ENCODE measurements at places on chromosomes 7 and 10.

DNA sequence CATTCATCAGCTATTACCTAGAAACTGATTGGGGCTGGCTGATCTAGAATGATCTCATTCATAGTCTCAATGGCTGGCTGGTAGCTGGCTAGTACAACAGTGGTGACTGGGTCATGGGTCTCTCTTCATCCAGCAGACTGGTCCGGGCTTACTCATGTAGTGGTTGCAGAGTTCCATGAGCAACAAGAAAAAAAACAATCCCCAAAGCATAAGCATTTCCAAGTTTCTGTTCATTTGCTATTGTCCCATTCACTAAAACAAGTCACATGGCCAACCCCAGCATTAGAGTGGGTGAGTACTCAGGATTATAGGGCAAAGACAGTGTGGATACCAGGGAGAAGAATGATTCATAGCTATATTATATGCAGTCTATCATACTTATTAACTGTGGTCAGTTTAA, 85.2 kb upstream of the SEMA3C start:
- no peak for DNase-seq

DNA sequence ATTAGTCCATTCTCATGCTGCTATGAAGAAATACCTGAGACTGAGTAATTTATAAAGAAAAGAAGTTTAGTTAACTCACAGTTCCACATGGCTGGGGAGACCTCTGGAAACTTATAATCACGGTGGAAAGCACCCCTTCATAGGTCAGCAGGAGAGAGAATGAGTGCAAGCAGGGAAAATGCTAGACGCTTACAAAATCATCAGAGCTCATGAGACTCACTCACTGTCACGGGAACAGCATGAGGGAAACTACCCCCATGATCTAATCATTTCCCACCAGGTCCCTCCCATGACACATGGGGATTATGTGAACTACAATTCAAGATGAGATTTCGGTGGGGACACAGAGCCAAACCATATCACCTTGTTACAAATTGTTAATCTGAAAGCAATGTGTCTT, 15.8 kb downstream of the TAS2R39 start:
- DNase-seq = no peak

DNA sequence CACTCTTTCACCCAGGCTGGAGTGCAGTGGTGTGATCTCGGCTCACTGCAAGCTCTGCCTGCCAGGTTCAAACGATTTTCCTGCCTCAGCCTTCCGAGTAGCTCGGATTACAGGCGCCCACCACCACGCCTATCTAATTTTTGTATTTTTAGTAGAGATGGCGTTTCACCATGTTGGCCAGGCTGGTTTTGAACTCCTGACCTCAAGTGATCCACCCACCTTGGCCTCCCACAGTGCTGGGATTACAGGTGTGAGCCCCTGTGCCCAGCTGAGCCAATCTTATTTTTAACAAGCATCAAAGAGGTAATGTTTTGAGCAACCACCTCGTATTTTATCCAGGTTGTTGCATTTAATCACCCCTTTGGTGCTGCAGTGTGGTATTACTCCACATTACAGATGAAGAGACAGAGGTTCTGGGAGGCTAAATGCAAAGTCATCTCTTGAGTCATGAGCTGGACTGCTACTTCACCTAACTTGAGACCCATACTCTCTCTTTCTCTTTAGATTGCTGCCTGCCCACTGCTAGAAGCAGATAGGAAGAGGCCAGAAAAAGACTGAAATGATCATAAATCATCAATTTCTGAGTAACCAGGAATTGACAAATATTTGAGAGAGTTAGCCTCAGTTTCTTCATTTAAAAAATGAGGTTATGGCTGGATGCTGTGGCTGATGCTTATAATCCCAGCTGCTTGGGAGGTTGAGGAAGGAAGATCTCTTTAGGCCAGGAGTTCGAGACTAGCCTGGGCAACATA, 116.2 kb downstream of the CAMK1D start:
- no peak for DNase-seq

DNA sequence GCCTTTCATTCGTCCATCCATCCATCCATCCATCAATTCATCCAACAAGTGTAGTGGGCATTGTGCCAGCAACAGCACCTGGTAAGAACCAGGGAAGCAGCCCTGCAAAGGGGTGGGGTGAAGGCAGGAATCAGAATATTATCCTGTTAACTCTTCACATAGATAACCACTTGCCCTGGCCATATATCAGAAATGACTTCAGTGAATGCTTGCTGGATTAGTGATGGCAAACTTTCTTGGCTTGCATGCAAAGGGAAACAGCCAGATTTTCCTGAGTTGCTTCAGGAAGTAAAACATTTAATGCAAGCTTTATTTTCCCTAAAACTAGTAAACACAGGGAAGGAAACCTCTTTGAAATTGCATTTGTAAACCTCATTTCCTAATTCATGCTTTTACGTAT, 743 bp downstream of the OR2A5 start:
- DNase-seq = no peak

DNA sequence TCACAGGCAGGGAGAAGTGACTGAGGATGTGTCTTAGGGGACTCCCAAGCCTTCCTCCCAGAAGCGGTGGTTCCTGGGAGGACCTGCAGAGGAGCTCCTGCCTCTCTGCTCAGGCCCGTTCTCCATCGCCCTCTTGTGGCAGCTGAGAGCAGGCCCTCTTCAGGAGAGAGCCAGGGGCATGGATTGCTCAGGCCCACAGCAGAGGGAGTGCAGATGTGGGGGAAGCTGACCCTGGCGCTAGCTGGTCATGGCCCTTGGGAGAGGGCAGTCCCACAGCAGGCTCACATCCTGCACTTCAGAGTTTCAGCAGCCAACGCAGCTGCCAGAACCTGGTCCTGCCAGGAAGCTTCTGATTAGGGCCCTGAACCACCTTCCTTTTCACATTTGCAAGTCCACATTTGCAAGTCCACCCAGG, 94.8 kb upstream of the TARP start:
- peak; percentile 56 for DNase-seq

Data from activated T-helper 1 cell treated with anti-CD3 and anti-CD28 coated beads, Interleukin-2, amount 50 U/mL, for 16 hours (primary cell).